ENCODE measurements at places on chromosomes 16 and 17. TPM values are rescaled to one million over a fixed set of nuclear protein-coding genes. Genes with fewer than 3 reads are reported as not detected.

GRCh38 chr17:50220811-50221210 is 19.4 kb upstream of the COL1A1 start:
- H3K27me3 ChIP-seq = no peaks in the 10 kb centered on the region
- no peak for DNase-seq
- H3K4me3 ChIP-seq = no peak overlapping the region
- H3K4me1 ChIP-seq = peaks cover 38% of the 10 kb centered on the region
- peak overlapping the region; percentile 31 for H3K27ac ChIP-seq

GRCh38 chr16:30521873-30522641 is 4.3 kb downstream of the ZNF768 start:
- H3K36me3 ChIP-seq = no peaks in the 10 kb centered on the region
- H3K27ac ChIP-seq = peak overlapping the region; percentile 5
- H3K4me3 ChIP-seq = no peak overlapping the region
- H3K4me1 ChIP-seq = peaks cover 15% of the 10 kb centered on the region
- H3K27me3 ChIP-seq = no peaks in the 10 kb centered on the region

GRCh38 chr17:59373882-59374495 is 42.5 kb downstream of the YPEL2 start:
- H3K27ac ChIP-seq = no peak overlapping the region
- no peaks in the 10 kb centered on the region for H3K36me3 ChIP-seq
- no peak overlapping the region for H3K4me3 ChIP-seq
- no peak for DNase-seq
- peaks cover 7% of the 10 kb centered on the region for H3K4me1 ChIP-seq
- no peaks in the 10 kb centered on the region for H3K27me3 ChIP-seq

- no peak overlapping the region for H3K4me3 ChIP-seq
- no peaks in the 10 kb centered on the region for H3K36me3 ChIP-seq
- no peaks in the 10 kb centered on the region for H3K4me1 ChIP-seq
- no peaks in the 10 kb centered on the region for H3K27me3 ChIP-seq
- no peak for DNase-seq
- no peak overlapping the region for H3K27ac ChIP-seq
Measured at GRCh38 chr16:14043278-14043677, 27.8 kb upstream of the MRTFB start.

The ITGB3 gene
- 1.2 TPM for total RNA-seq

The VAT1L gene
- total RNA-seq = not detected

The HS3ST3B1 gene
- 1.9 TPM for total RNA-seq

The JMJD8 gene
- 46.7 TPM for total RNA-seq

All from Caco-2 (cell line).